Activated CD4-positive, alpha-beta T cell treated with anti-CD3 and anti-CD28 coated beads for 24 hours (primary cell): ENCODE measurements at places on chromosomes 12 and 14.

- DNase-seq = no peak
Observed at GRCh38 chr12:124804011-124804621, 59.5 kb downstream of the SCARB1 start.

GRCh38 chr14:58826845-58827686, 189.3 kb downstream of the DACT1 start:
- DNase-seq = no peak

DNA sequence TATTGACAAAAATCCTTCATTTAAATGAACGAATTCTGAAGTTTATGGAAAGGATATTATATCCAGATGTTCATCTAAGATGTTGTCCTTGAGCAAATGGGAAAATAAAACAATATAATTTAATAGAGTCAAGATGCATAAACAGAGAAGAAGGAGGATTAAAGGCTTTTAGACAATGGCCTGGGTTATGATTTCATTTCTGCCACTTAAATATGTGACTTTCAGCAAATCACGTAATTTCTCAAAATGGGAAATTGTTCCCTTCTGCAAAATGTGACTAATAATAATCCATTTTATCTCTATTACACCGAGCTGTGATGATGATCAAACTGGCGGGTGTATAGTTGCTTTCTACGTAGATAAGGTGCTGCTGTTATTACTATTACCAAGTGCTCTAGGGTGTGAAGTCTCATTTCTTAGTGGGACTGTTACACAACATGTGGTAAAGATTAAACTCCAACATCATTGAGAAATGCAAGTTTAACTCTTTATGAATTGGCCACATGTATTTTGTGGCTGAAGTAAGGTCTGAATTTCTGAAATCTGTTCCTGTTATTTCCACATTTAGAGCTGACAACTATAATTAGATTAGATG, 157.0 kb downstream of the MYRFL start:
- DNase-seq = no peak

DNA sequence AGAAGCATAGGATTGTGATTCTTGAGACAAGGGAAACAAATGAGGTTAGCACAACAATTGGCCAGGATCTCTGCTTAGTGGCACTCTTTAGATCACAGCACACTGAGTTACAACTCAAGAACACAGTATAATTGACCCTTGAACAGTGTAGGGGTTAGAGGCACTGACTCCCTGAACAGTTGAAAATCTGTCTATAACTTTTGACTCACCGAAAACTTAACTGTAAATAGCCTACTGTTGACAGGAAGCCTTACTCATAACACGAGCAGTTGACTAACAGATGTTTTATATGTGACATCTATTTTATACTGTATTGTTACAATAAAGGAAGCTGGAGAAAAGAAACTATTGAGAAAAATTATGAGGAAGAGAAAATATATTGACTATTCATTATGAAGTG, 296.1 kb downstream of the RERGL start:
- no peak for DNase-seq

DNA sequence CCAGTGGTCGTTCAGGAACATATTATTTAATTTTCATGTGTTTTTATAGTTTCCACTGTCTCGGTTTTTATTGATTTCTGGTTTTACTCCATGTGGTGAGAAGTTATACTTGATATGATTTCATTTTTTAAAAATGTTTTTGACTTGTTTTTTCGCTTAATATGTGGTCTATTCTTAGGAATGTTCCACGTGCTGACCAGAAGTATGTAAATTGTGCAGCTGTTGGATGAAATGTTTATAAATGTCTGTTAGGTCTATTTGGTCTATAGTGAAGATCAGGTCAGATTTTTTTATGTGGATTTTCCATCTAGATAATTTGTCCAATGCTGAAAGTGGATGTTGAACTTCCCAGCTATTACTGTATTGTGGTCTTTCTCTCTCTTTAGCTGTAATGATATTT, 433.8 kb upstream of the MIS18BP1 start:
- DNase-seq = no peak

- no peak for DNase-seq
Observed at GRCh38 chr14:48814562-48814961, 771.6 kb downstream of the RPS29 start.

GRCh38 chr12:116587270-116587669, 28.1 kb downstream of the MAP1LC3B2 start:
- no peak for DNase-seq

DNA sequence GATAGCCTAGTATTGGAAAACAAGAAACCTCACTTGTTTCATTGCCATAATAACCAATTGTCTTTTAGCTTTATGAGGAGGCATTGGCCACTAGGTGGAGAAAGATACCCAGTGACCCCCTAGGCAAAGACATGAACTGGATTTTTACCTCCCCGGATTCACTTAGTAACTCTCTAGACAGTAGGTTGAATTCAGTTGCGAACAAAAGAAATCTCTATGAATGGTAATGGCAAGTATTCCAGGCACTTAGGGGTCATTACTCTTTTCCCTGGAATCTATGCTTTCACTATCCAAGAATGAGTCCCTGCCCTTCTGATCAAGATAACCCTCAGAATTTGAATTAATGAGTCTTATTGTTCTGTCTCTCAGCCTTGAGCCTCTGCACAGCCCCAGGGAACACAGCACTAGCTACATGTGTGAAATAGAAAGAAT, 29.5 kb upstream of the RHOJ start:
- DNase-seq = no peak

DNA sequence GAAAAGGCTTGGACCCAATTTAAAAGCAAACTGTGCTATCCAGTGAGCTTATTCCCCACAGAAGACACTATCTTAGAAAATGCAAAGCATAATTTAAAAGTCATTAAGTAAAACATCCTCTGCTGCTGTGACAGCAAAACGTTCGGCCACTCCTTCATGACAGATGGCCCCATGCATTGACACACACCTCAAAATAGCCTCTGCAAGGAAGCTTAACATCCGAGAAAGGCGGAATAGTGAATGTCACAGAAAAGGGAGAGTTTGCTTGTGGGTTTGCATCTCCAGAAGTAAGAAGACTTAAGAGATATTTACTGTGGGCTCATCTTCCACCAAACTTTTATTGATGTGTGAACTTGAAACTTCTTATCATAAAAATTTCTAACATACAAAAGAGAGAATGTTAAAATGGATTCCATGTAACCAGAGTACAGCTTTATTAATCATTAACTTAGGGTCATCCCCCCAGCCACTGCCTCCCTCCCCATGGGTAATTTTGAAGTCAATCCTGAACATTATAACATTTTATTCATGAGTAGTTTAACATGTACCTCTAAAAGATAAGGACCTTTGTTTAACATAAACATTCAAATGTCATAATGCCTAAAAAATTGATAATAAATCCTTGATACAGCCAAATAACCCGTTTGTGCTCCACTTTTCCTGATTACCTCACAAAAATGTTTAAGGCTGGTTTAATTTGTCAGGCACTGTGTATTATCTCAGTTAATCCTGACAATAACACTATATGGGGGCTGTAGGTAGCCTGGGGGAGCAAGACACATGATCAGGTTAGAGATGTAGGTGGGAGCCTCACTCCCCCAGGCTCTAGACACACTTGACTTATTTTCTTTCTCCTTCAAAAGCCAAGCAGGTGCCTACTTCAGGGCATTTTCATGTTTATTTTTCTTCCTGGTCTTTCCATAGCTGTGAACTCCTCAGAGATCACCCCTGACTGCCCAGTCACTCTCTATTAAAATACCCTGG, 119.7 kb upstream of the TMCC3 start:
- DNase-seq = no peak

DNA sequence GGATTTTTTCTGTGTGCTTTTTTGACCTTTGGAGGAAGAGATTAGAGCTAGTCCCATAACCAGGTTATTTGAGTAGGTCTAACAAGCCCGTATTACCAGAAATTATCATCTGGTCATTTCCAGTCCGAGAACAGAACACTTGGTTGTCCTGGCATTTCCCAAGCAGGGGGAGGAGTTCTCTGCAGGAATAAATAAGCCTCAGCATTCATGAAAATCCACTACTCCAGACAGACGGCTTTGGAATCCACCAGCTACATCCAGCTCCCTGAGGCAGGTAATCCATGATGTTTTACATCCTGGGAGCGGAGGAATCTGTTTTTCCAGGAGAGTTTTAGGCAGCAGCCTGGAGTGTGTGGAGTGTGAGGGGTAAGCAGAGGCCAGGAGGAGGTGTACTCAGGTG, at the start of gene SERPINA3:
SERPINA3 (plus strand) TSS at position 218 of the 400 bp plus-strand sequence. CDS start 2,051 bp downstream, outside the sequence.
- DNase-seq = no peak

GRCh38 chr12:31999692-32000091, 40.5 kb downstream of the RESF1 start:
- DNase-seq = no peak

DNA sequence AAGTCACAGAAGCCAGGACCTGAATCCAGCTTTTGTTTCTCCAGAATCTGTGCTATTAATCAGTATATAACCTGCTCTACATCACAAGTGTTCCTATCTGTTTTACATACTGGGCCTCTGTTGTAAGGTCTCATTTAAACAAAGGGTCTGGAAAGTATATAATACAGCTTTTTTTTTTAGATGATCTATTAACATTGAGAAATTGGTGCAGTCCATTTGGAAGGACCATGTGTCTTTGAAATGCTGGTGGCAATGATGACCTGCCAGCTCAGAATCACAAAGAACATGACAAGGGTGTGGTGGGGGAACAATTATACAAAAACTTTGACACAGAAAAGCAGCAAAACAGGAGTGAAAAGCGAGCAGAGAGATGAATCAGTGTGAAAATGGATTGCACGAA, 164.6 kb downstream of the PPM1H start:
- no peak for DNase-seq

DNA sequence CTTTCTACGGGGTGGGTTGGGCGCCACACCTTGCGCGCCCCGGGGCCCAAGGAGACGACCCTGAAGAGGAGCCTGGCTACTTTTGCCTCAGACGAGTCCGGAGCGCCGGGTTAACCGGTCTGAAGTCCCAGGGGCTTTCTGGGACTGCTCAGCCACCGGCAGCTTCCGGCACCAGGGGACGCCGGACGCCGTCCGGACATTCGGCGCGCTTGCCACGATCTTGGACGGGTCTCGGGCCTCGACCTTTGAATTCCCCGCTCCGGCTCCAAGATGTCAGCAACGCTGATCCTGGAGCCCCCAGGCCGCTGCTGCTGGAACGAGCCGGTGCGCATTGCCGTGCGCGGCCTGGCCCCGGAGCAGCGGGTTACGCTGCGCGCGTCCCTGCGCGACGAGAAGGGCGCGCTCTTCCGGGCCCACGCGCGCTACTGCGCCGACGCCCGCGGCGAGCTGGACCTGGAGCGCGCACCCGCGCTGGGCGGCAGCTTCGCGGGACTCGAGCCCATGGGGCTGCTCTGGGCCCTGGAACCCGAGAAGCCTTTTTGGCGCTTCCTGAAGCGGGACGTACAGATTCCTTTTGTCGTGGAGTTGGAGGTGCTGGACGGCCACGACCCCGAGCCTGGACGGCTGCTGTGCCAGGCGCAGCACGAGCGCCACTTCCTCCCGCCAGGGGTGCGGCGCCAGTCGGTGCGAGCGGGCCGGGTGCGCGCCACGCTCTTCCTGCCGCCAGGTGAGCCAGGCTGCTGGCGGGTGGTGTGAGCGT, at the start of gene ACOT4:
ACOT4 (plus strand) TSS at position 184 of the 760 bp plus-strand sequence; CDS start at position 271, 87 bp downstream.
- DNase-seq = peak; percentile 18

- no peak for DNase-seq
Observed at GRCh38 chr12:26124446-26125399, at the start of gene BHLHE41. TSS of gene BHLHE41 (minus strand) at chr12:26125037. CDS start at chr12:26124779, 258 bp downstream.

- no peak for DNase-seq
Observed at GRCh38 chr14:92368001-92368400, 45.0 kb downstream of the SLC24A4 start.

DNA sequence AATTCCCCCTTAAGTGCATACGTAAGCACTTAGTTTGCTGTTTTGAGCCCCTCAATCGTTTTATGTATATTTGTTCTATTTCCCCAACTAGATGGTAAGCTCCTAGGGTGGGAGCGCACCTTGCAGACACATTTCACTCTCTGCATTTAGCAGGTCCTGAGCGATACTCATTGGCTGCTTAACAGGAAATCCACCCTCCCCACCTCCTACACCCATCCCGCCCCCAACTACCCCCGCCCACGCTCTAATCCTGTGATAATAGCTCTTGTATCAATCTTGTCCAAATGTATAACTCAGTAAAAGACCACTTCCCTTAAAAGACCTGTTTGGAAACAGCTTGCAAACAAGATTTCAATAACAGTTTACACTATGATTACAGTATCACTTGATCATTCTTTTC, 8.1 kb downstream of the LPAR5 start:
- DNase-seq = no peak

- DNase-seq = no peak
Observed at GRCh38 chr12:131844656-131845055, 16.5 kb downstream of the MMP17 start.

DNA sequence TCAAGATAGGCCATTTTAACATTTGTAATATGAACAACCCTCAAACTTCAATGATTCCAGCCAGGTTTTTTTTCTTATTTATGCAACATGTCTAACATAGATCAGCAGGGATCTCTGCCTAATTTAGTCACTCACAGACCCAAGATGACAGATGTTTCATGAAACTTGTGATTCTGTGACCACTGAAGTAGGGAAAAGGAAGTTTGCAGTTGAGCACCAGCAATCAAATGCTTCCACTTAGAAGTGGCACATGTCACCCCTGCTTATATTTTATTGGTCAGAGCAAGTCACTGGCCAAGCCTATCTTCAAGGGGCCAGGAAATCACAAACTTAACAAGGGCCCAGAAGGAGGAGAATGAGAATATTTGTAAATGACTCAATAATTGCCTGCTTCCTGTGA, 150.6 kb downstream of the BCAT1 start:
- no peak for DNase-seq

- no peak for DNase-seq
Observed at GRCh38 chr12:62762645-62763044, 172.3 kb downstream of the PPM1H start.

DNA sequence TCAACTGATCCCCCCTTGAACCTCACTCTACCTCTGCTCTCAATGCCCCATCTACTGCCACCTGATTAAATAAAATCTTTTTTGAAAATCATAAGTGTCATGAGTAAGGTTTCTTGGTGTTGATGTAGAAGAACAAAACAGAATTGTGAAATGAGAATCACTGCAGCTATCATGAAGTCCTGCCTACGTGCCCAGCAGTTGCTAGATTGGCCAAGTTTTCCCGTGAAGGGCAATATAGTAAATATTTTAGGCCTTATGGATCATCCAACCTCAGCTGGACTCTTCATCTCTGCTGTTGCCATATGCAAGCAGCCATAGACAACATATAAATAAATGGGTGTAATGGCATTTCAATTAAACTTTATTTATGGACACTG, 5.2 kb upstream of the OAS3 start:
- DNase-seq = no peak

- DNase-seq = no peak
Observed at GRCh38 chr12:59615392-59616165, 19.8 kb downstream of the SLC16A7 start.

GRCh38 chr12:123752046-123752445, 10.1 kb upstream of the DNAH10 start:
- no peak for DNase-seq
